ENCODE measurements at places on chromosomes 3 and 15.

DNA sequence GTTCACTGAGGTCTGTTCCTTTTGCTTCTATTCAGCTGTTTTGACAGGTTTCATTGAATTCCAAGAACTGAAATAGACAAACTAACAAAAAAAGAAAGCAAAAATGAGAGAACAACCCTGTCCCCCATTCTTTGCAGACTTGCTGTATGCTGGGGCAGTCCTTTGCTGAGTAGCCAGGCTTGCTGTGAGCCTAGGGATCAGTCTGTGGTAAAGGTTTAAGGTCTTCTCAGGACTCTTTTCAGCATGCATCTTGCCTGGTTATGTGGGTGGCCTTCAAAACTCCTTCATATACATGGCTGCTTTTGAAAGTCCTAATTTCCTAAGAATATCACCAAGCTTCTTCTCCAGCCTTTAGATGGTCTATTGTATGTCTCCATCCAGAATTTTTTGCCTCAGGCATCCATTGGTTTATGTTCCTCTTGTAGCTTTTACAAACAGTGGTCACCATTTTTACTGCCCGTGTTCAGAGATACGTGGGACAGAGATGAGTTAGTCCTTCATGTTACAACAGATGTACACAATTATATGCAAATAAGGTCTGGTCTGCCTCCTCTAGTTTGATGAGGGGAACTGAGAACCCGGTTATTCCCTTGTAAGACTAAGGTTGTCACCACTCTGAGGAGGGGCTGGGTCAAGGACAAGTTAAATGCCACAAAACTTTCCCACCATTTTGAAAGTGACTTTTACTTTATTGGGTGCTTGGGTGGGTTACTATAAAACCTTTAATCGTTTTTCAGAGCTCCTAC lies 41.4 kb downstream of the SACM1L start:
- no peak for DNase-seq

- DNase-seq, result no peak
Measured at GRCh38 chr3:95586754-95587153, 1227.6 kb upstream of the EPHA6 start.

GRCh38 chr3:173066044-173067004 lies 74.7 kb downstream of the SPATA16 start:
- DNase-seq, result no peak

DNA sequence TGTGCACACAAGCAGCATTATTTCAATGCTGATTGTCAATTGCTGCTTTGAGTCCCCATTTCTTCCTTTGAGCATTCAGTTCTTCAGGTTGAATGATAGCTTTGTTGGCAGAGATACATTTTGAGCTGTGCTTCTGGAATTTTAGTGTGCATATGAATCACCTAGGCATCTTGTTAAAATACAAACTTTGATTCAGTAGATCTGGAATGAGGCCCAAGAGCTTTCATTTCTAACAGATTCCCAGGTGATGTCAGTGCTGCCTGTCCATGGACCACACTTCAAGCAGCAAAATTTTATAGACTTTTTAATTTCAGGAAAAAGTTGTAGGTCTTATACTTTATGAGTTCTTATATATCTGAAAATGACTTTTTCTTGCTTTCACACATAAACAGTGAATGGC lies 131.1 kb downstream of the ADAMTSL3 start:
- DNase-seq, result no peak

DNA sequence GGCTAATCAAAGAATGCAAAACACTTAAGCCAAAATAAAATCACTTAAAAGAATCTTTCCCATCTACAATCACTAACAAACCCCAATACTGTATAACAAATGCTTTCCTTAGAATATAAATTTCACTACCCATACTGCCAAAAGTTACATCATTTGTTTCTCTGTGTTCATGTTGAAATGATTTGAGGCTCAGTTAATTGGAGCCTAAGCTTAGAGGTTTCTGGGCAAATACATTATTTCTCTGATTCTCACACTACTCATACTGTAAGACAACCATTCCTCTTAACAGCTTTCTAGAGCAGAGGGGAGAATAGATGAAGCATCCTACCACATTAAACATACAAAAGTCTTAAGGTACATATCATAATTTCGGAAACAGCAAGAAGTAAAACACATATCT lies 2.1 kb downstream of the RIOX2 start:
- no peak for DNase-seq

- peak; percentile 15 for DNase-seq
Measured at GRCh38 chr3:188507244-188507720, 353.3 kb downstream of the LPP start.

- peak; percentile 97 for DNase-seq
Measured at GRCh38 chr3:134374105-134374790, at the start of gene AMOTL2. AMOTL2 (minus strand) TSS chr3:134374447; CDS start chr3:134371433, 3,014 bp downstream.

DNA sequence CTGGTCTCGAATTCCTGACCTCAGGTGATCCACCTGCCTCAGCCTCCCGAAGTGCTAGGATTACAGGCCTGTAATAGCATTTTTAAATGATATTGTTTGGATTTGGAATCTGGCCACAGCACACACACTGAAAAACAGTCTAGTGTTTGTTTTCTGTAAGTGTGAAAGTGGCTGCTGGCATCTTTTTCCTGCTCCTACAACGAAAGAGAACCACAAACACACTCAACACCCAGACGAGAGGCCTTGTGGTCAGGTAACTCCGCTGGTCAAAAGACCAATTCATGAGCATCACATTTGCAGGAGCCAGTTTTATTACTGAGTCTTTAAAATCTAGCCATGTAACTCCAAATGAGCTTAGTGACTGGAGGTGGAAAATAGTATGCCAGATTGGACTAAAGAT lies 50.2 kb downstream of the IMPG2 start:
- DNase-seq, result no peak

All from kidney (tissue), 22 donors.